Anterior cingulate cortex (tissue), 58 donors: ENCODE measurements at places on chromosomes 16 and 17.
A peak's percentile ranks its signal among the peaks of the same experiment; 100 is the strongest.

DNA sequence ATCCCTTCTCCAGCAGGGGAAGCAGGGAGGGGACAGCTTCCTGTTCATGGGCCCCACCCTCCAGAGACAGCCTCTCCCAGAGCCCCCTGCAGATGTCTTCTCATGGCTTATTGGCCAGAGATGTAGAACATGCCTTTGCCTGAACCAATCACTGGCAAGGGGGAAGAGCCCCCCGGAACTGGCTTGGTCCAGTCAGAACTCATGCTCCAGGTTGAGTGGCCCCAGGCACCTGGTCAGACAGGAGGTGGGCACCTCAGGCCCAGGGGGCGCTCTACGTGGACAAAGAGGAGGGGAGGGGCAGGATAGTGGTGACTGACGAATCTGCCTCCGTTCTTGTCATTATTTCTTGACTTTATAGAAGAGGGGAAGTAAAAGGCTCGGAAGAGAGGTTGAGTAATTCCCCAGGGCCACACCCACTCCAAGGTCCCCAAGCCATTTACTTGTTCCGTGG, 23.6 kb downstream of the RAB11FIP4 start:
- DNase-seq: no peak

GRCh38 chr17:62109378-62109902, 44.4 kb upstream of the MED13 start:
- peak; percentile 1 for DNase-seq

GRCh38 chr17:42494673-42495072, 36.0 kb downstream of the ATP6V0A1 start:
- DNase-seq: no peak

GRCh38 chr17:75238020-75238580, 23.3 kb downstream of the GGA3 start:
- no peak for DNase-seq

- no peak for DNase-seq
Measured at GRCh38 chr17:50559674-50560184, 786 bp upstream of the CACNA1G start.

- DNase-seq: peak; percentile 55
Measured at GRCh38 chr16:85717393-85718152, 28.8 kb upstream of the GINS2 start.

DNA sequence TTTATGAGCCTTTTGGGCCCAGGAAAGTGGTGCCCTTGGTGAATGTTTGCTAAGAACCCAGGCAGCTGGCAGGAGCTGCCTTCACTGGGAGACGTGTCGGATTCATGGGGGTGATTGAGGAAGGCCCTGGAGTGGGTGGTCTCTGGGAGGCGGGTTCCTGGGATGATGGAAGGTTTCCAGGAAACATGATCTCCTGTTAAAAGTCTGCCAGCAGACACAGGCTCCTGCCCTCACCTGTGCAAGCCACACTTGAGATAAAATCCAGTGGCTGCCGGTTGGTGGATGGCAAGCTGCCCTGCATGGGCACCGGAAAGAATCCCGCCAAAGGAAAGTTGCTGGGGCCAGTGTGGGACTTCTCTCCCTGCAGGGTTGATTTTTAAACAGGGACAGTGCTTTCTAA, 189.0 kb upstream of the CIBAR2 start:
- DNase-seq: no peak

DNA sequence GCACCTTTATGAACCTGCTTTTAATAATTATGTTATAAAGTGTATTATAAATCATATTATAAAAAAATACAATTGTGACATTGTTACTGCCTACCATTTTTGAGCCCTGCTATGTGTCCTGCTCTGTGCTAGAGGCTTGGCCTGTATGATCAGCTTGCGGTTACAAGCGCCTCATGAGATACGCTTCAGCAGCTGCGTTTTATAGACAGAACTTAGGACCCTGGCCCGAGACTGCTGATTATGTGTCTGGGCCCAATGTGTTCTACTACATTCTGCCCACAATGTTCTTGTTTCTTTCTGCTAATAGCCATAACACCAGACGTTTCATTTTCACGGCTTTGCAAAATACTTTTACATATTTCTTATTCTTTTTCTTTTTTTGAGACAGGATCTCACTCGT, 395.8 kb downstream of the SLC39A11 start:
- DNase-seq: no peak

- DNase-seq: no peak
Measured at GRCh38 chr16:67243481-67243880, 3.8 kb downstream of the FHOD1 start.

GRCh38 chr17:50451943-50452629, 16.6 kb downstream of the CHAD start:
- no peak for DNase-seq

DNA sequence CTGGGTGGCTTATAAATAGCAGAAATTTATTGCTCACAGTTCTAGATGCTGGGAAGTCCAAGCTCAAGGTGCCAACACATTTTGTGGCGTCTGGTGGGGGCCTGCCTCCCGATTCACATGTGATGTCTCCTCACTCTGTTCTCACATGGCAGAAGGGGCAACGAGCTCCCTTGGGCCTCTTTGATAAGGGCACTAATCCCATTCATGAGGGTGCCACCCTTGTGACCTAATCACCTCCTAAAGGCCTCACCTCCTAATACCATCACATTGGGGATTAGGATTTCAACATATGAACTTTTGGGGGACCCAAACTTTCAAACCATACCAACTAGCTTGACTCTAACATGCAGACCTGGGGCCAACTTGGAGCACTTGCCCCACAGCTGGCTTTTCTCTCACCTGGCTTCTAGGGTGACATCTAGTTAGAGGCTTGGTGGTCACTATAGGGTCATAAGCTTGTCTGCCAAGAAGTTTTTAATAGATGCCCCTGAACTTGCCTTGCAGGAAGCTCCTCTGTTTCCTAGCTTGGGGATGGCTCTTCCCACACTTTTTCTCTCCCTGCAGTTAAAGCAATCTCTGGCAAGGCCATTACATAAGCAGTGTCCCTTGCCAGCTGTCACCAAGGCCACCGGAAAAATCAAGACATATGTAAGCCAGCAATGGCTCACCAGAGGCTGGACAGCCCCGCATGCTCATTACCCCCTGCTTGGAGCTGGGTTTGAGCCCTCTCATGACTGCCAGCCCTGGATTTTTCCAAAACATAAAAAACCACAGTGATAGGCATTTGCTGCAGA, 8.4 kb upstream of the MED9 start:
- DNase-seq: no peak

DNA sequence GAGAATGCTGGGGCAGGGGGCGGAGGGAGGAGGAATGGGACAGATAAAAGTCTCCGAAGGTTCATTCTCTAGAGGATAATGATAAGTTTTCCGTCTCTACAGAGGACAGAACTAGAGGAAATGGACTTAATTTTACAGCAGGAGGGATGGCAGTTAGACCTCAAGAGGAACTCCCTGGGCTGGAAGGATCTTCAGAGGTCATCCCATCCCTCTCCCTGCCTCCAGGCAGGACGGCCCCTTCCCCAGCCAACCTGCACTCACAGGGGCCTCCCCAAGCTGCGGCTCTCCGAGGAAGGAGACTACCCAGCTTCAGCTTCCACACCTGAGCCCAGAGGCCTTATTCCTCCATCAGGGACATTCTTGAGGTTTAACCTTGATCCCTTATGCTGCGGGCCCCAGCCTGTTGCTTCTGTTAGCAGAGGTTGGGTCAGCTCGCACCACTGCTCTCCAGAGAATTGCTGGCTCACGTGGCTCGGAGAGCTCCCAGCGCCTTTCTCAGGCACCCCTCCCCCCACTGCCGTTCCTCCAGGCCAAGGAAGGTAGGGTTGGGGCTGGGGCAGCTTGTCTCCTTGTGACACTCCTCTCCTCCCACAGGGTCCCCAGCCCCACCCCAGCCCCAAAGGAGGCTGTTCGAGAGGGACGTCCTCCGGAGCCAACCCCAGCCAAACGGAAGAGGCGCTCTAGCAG, 8.5 kb downstream of the ELOB start:
- no peak for DNase-seq

DNA sequence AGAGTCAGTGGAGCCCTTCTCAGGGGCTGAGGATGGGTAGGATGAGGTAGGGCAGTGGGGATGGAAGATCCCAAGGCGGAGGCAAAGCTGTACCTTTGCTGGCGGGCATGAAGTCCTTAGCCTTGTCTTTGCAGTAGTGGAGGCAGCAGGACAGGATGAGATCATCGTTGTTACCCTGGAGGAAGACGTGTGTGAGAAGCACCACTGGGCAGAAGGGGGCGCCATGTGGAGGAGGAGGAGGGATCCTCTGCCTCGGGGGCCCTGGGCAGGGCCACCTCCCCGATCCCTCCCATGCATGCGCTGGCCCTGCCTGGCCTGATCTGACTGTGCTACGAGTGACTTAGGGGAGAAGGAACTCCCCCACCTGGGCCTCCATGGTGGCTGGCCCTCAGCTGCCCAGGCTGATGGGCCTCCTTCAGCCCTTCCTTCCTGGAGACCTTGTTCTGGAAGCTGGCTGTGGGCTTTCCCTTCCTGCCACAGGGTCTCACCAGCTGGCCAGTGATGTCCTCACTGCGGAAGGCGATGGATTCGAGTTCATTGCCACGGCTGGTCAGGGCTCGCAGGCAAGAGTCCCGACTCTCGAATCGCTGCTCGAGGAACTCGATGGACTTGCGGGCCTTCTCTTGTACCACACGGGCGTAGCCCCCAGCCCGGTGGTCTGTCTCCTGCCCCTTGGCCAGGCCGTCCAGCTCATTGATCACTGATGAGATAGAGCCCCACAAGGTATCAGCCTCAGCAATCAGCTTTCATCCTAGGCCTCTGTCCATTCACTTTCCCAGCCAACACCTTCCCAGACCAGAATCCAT, 10.3 kb downstream of the HIC1 start:
- no peak for DNase-seq

DNA sequence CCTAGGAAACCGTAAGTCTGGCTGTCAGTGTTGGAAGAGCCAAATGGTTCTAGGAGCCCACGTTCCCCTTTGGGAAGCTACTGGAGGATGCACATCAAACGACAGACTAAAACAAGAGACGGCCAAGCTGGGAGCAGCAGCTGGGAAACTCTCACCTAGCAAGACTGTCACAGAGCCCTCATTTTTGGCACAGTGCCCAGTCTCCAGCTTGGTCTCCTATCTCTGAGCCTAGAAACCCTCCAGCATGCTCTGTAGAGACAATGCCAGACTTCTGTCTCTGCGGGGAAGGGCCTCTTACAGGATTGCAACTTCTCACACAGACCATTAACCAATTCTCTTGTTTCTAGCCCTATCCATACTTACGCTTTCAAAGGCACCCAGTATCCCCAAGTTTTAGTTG, 23.5 kb downstream of the GTF3C1 start:
- no peak for DNase-seq

DNA sequence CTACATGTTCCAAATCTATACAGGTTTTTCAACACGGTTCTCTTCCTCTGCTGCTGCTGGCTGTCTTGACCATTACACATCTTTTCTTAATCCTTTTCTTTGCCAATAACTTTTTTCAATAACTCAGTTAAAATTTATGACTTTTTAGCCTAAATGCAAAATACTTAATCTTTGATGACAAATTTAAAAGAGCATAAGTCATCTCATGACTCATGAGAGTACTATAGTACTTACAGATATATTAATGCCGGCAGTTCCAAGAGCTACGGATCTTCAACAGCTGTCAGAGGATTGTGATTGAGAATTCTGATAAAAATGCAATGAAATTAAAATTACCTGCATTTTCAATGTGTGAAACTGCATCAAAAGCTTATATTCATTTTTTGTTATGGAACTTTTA, 105.5 kb downstream of the KPNA2 start:
- DNase-seq: no peak

- DNase-seq: no peak
Measured at GRCh38 chr16:56549744-56550385, 15.0 kb upstream of the MT4 start.
